ENCODE measurements at places on chromosomes 5 and 9.

- DNase-seq = no peak
Measured at GRCh38 chr9:135224286-135224877, 136.9 kb downstream of the OLFM1 start.

DNA sequence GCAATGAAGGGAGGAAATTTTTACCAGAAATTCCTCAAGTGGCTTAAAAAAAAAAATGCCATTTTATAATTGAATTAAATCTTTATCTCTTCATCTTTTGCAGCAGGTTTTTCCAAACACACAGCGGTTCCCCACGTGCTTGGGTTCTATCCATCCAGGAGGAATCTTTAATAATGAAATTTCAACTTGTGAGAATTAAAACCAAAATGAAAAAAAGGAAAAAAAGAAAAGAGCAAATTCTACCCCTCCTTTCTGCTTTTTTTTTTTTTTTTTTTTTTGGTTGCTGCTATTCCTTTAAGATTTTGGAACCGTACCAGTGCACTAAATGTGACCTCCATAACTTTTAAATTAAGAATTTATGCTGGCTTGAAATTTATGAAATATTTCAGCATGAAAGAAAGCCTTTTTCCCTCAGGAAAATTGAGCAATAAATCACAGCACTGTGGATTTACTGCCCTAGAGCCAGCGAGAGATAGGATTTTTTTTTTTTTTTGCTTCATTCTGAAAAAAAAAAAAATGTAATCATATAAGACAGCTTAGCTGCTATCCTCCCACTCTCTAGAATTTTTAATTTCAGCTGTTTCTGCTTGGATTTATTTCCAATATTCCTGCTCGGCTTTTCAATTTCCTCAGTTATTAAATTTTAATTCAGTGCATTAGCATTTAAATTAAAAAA is 88.5 kb downstream of the ZNF618 start:
- no peak for DNase-seq

DNA sequence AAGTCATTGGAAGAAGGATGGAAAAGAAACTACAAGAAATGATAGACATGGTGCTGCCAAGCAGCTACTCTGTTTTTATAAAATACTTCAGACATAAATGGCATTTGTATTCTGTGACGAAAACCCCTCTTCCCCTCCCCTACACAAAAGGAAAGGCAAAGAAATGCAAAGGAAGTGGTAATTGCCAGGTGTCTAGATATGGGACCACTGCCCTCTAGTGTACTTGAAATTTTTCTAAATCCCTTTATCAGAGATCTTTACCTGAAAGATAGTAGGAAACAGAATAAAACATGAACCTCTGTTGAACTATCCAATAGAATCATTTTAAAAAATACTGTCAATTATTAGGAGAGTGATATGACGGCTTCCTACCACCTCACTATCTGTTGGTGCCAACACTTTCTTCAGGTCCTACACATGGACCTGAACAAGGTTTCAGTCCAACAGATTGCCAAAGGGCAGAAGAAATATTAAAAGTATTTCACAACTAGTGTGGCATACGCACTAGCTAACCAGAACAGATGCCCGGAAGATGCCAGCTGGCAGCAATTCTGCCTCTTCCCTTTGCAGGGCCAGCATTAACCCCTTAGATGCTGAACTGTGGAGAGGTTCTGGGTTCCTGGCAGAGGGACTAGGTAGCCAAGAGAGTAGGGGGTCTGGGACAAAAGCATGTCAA is 104.1 kb downstream of the TSSK1B start:
- no peak for DNase-seq

DNA sequence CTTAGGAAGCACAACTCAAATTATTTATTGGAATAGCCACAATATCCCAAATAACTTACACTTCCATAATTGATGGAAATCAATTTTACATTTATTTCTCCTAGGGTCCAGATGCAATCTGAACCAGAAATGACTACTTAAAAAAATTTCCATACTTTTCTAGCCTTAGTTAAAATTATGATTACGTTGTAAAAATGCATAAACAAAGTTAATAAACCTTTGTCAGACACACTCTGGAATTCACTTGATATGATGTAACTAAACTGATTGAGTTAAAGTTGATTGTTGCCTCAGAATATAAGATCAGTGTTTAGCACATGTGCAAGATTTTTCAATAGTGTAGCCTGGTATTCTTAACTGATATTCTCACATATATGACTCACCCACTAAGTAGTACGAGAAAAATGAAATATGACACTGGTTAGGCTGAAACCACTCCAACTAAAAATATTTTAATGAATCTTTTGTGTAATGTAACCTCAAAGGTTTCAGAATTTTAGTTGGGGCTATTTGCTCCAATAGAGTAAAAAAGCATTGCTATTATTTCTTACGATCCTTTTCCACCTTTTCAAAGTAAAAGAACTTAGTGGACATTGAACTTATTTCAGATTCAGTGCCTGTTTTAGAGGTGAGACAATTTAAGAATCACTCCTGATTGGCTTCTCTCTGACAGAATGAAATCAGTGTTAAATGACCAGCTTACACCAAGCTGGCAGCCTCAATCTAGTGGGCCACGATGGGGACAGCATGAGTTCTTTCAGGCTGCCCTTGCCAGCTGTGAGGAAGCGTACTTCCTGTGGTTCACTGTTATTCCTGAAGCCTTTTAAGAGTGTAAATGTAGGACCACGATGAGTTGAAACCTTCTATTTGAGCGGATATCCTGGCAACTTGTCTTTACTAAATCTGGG is 277.2 kb upstream of the CDH9 start:
- DNase-seq = no peak

GRCh38 chr9:107669422-107669821 is 179.9 kb upstream of the KLF4 start:
- DNase-seq = no peak
